Activated CD8-positive, alpha-beta memory T cell treated with anti-CD3 and anti-CD28 coated beads for 1 hour (primary cell): ENCODE measurements at places on chromosomes 3 and 15.
A peak's percentile ranks its signal among the peaks of the same experiment; 100 is the strongest.

DNA sequence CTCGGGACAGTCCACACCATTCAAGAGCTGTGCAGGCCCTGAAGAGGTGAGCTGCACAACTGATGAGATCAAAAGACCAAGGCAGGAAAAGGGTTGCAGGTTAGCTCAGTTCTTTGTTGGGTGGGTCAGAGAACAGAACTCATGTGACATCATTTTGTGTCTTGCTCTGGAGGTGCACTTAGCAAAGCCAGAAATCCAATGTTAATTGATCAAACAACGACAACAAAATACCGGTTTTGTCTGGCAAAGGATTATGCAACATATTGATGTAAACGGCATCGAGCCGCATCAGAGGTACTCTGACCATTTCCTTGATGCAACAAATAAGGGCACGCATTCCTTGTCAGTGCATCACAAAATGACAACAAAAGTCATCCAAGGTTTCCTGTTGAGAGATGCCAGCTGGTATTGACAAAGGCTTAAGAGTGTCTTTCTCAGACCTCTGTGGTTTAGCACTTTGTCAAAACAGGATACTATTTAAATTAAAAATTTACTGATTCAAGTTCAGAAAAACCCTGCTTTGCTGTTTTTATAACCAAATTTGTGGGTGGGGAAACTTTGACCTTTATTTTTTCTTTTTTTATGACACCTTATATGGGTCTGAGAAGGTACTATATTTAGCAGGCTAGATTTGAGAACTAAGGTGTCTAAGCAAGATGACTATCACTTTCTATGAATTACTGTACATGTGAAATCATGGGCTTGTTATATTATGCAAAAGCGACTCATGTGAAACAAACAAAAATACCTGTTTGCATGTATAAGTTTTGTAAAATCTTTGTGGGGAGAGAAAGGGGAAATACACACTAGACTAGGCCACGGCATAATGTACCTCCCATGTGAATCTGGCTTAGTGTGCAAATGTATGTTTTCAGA is 496.1 kb downstream of the FOXP1 start:
- DNase-seq = no peak

DNA sequence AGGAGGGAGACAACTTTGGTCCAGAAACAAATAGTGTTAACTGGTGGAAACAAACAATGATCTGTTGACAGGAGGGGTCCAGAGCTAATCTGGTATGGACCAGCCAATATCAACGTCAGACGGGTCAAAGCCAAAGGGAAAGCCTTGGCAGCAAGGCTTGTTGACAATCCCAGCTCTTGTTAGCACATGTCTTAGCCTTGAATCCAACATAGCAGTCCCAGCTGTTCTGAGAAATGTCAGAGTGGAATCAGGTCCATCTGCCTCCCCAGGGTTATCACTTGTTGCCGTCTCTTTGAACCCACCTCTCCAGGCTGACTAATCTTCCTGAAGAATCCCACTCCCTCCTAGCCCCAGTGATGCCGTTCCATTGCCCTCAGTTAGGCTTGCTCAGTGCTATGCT is 404.6 kb upstream of the MCTP2 start:
- DNase-seq = no peak

DNA sequence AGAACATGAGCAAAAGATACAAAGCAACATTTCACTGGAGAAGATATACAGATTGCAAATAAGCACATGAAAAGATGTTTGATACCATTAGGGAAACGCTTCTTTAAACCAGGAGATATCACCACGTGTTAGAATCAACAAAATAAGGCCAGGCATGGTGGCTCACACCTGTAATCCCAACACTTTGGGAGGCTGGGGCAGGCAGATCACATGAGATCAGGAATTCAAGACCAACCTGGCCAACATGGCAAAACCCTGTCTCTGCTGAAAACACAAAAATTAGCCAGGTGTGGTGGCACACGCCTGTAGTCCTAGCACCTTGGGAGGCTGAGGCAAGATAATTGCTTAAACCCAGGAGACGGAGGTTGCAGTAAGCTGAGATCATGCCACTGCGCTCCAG is 20.5 kb upstream of the MUC20 start:
- no peak for DNase-seq

DNA sequence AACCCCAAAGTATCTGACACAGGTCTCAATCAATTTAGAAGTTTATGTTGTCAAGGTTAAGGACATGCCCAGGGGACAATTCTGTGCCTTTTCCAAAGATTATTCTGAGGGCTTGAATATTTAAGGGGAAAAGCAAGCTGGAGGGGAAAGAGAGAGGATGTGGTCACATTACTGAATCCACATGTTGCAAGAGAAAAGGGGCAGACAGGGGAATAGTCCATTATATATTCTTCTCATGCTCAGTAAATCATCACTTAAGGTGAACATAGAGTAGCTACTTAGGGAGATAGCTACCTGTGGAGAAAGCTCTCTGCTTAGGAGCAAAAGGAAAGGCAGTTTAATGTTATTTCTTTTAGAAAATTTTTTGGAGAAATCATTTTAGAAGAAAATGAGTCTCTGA is 751.6 kb downstream of the SI start:
- no peak for DNase-seq

DNA sequence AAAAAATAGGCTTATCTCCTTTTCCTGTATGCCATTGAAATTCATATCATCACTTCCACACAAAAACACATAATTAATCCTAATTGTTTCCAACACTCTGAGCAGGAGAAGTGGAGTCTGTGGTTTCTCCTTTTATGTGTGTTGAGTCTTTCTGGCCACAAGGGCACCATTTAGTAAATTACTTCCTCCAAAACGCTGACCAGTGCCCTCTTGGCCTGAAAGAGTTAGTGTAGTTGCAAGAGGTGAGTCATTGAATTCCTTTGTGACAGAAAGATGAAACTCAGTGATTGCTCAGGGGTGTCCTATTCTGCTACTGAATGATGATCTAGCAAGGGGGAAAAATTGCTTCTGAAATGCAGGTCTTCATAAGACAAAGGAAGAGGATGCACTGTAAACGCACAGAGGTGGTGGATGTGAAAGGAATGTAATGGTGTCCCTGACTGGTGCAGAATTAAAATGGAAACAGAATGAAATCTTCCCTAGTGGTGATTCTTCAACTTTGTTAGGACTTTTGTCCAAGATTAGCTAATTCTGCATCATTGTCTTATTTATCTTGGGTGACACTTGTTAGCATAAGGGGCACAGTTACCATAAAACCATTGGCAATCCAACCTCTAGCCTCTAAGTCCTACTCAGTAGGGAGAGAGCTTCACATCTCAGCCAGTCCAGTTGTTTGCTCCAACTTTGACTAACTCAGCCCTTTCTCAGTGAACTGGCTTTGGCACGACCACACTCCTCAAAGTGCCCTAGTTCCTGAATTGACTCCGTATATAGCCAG is 208.4 kb upstream of the NANOGP8 start:
- no peak for DNase-seq

DNA sequence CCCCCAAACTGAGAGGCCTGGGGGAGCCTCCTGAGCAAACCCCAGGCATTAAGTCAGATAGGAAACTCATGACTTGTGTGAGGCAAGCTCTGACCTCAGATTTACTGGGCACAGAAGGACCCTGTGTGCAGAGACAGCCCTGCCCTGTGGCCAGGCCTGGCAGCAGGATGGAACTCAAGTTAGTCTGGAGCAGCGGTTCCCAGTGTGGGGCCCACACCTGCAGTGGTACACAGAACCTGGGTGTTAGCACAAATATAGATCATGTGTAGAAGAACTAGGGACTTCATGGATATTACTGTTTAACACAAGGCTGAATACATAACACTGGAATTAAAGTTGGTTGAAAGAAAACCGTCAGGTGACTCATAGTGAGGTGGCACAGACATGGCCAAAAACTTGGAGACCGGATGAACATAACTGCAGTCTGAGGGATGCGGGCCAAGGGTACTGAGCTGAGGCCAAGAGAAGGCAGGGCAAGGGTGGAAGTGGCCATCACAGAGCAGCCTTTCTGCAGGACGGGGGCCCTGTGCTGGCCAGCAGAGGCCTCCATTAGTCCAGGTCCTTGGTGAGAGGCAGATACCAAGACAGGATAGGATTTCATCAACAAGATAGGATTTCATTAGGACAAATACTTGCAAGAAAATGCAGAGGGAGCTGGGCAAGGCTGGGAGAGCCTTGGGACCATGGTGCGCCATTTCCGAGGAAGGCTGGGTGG is 40.9 kb downstream of the IRAK2 start:
- no peak for DNase-seq

GRCh38 chr3:179772297-179772696 is 119.5 kb downstream of the USP13 start:
- DNase-seq = no peak

DNA sequence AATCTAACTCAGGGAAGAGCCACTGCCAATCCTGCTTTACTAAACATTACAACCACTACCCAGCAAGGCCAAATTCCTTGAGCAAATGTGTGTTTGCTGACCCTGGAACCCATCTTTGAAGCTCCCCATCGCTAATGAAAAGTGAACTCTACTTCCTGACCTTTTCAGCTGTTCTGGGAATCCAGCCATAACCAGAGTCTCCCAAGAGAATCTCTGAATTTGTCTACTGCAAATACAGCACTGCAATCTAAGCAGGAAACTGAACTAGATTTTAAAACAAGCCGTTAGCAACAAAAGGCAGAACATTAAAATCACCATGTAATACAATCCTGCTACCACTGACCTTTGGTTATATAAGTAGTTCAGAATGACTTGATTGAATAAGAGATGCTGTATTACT is 309.2 kb downstream of the MAGI1 start:
- no peak for DNase-seq

DNA sequence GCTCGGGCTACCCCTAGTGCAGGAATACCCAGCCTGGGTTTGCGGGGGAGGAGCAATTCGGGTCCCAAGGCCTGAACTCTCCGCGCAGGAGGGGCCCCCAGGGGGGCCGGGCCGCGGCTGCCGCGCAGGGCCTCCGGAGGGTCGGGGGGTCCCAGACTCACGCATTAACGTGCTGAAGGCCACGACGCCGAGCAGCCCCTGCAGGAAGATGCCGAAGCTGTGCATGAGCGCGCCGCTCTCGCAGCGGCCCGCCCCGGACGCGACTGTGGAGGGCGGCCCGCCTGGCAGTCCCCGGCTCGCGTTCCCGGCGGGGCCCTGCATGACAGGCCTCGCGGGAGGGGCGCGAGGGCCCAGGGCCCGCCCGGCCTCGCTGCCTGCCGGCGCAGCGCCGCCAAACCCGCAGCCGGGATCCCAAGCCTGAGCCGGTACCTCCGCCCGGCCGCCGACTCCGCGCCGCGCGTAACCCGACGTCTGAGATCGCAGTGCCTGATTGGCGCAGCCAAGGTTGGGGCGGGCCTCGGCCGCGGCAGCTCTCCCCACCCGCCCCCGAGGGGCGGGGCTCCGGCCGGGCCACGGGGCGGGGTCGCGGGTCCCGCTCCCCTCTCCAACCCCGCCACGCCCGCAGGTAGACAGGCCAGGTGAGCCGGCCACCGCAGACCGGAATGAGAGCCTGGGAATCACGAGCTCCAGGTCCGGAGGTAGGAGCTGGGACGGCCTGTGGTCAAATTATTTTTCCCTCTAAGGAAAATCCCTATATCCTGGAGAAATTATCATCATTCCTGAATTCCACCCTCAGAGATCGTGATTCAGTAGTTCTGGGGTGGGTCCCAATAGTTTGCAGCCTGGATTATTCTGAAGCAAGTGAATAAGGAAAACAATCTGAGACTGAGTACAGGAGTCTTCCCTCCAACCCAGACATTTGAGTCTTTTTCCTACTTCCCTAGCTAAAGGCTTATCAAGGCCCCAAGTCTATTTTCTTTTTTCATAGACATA is at the start of gene STIMATE:
TSS of gene STIMATE (minus strand) at position 419 of the 993 bp plus-strand sequence. CDS start at position 321, 98 bp downstream.
- peak; percentile 78 for DNase-seq

- DNase-seq = no peak
Measured at GRCh38 chr3:23567917-23568316, 237.8 kb upstream of the UBE2E1 start.

DNA sequence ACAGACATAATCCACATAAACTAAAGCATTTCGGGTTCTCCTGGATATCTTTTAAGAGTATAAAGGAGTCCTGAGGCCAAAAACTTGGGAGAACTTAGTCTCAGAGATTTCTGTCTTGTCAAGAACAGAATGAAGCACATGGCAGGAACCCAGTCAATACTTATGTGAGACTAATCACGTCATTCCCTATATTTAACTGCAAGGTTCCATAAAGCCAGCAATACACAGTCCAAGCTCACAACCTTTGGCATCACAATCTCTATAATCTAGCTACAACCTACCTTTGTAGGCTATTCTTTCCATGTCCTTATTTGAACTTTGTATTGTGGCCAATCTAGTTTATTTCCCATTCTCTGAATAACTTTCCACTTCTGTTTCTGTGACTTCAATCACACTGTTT is 68.9 kb upstream of the CSPG5 start:
- no peak for DNase-seq

DNA sequence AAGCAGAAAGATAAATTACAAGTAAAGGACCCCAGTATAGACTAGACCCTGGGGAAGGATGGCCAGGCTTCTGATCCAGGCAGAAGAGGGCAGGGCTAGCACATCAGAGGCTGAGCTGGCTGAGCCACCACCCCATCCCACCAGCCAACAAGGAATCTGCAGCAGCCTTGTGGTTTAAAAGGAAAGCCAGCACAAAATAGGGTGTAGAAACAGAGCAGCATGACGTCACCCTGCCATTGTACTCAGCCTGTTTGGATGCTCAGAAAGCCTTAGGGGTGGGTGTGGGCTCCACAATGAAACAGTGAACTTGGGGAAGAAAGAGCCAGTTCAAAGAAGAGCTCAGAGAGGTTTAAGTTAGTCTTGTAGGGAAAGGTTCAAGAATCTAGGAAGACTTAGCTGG is 28.2 kb downstream of the DUOX1 start:
- no peak for DNase-seq

DNA sequence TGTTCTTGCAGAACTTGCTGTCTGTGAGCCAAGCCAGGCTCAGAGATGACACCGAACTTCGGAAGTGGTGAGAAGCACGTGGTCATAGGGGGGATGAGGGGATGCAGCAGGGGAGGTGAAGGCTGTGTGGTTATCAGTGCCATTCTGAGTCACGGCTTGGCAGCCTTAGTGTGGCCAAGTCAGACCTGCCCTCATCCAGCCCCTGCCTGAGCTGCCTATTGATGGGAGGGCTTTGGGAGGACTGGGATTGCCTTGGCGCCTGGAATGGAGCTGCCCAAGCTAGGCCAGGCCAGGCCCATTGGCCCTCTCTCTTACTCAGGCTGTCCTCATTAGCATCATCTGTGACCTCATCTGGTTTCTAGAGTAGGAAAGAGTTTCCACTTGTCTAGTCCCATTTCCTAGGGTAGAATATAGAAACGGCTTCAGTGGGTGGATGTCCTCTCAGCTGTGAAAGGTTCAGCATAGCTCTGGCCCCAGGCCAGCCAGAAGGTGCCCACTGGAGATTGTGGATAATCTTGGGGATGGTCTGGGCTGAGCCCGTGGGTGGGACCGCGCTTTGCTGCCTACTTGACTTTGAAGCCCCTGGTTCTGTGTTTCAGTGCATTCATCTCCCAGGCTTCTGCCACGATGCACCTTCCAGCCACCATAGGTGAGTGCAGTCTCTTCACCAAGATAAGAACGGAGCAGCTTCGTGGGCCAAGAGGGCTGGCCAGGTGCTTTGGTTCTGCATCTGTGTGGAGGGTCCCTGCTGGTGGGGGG is 7.2 kb downstream of the FAH start:
- DNase-seq = no peak
